ENCODE measurements at places on chromosomes 1 and 21.

DNA sequence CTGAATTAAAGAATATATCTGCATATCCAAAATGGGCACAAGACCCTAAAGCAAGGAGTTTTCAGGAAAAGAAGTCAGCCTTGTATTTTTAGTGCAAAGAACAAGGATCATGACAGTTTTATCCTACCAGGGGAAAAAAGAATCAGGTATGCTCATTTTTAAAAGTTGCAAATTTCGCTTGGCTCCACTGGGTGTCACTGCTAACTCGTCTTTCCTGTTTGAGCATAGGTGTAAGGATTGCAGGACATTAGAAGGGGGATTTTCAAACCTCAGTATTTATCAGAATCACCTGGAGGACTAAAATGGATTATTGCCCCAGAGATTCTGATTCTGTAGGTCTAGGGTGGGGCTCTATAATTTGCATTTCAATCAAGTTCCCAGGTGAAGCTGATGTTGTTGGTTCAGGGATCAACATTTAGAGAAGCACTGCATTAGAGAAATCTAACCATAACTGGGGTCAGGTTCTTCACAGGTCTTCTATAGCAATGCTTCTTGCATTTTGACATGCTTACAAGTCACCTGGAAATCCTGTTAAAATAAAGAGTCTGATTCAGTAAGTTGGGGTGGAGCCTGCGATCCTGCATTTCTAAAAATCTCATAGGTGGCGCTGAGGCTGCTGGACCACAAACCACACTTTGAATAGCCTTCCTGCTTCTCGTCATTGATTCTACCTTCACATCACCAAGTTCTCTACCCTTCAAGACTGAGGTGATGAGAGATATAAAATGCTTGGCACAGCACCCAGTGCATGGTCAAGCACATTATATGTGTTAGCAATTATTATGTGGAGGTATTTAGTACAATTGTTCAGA is 39.6 kb downstream of the NUF2 start:
- no peak for DNase-seq

GRCh38 chr1:59046134-59046533 is 250.8 kb upstream of the FGGY start:
- no peak for DNase-seq

GRCh38 chr1:154115180-154115579 is 39.7 kb downstream of the NUP210L start:
- DNase-seq: no peak

- no peak for DNase-seq
Measured at GRCh38 chr1:170126696-170127095, 19.1 kb upstream of the NTMT2 start.

GRCh38 chr1:1120866-1121591 is 5.1 kb upstream of the C1orf159 start:
- DNase-seq: no peak

Measured in gastrocnemius medialis (tissue), 4 donors.